GM19239 (cell line): ENCODE measurements at places on chromosomes 6 and 20.

DNA sequence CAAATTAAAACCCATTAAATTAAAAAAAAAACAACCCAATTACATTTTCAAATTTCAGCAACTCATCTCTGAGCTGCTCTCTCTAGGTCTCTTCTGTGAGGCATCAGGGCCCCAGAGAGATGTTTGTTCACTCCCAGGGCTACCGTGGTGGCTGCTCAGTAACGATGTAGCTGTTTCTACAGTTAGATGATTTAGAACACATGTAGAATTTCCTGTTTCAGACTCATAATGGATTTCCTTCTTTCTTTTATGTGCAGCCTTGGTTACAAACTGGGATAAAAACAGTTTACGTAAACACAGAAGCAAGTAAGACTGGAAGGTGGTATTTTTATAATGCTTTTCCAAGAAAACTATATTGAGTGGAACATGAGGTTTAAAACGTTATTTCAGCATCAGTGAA lies 116.1 kb upstream of the CCN2 start:
- DNase-seq = no peak

DNA sequence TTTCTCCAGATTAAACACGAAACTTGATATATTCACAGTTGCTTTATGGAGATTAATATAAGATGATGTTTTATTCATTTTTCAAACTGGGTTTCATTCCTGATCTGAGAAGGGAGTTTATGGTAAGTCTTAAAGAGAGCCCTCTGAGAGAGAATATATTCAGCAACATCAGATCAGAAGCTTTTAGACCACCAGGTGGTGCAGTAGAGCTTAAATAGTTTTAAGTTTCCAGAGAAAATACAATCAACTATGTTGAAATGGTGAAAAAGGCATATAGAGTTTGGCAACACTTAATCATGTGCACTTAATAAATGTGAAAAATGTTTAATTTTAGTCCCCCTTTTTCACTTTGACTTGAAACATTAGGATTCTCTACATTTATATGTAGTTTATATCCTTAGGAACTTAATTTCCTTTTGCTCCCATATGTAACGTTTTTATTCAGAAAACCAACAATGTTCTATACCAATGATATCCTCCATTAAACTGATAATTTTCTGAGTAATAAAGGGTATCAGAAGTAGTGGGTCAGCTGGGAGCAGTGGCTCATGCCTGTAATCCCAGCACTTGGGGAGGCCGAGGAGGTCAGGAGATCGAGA lies 86.4 kb upstream of the CLDN20 start:
- DNase-seq = no peak

DNA sequence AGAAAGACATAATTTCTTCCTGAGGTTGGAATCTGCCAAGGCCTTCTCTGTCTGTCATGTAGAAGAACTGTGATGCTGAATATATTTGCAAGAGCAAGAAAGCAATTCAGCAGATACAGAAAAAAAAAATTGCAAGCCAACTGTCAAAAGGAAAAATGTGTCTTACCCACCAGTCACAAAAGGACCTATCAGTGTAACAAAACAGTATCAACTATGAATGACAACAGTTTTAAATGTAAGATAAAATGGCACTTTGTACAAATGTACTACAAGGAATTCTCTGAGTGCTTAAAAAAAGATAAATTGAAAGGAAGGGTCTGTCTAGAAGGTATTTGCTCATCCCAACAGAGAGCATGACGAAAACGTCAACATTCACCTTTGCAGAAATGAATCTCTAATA lies 185.3 kb upstream of the TFAP2D start:
- DNase-seq = no peak

DNA sequence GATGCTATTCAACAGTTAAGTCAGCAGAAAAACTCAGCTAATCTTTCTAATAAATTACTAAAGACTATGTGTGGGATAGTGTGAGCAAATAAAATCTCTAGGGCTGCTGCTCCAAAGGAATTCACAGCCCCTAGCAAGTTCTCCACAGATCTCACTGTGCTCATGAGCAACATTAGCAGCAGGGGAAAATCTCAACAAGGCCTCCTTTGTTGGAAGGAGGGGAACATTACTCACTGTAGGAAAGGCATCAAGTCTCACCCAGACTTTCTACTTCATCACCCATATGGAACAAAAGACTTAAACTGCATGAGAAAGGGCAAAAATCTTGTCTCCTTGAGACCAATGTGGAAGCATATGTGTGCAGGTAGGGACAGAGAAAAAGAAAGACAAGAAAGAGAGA lies 726.4 kb upstream of the SLC35B3 start:
- no peak for DNase-seq
